ENCODE measurements at places on chromosomes 6 and 20.

GRCh38 chr6:156857573-156857972, 80.4 kb downstream of the ARID1B start:
- DNase-seq, result no peak

DNA sequence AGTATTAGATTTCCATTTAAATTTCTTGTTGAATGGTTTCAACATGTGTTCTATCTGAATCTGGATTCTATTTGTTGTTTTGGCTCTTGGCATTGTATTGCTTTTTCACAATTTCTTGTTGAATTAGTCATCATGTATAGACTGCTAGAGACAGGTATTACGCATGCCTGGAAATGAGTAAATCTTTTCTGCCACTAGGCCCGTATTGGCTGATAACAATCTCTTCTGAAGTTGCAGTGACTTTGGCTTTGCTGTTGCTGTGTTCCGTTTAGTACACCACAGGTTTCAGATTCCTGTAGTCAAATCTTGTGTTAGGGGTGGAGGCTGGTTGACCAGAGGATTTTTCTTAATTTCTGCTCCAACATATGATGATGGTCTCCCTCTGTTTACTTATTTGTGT, 1339.4 kb downstream of the GRIK2 start:
- no peak for DNase-seq

DNA sequence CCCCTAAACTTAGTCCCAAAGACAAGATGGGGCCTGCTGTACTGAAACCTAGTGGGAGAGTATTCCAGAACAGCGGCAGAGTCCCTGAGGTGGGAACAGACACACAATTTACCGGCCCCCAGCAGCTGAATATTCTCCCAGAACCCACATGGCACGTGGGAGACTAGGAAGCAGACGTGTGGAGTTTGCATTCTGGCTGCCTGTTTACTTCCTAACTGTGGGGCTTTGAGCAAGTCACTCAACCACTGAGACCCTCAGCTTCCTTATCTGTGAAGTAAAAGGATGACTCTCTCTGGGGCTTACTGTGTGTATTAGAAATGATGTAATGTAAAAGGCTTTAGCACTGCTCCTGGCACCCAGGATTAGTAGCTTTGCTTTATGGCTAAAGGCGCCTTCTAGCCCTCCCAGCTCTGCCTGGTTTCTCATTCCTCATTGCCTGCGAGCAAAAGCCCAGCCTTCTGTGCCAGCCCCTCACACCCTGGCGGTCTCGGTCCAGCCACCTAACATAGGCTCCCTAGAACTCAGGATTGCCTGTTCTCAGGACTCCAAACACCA, 353.1 kb downstream of the CDC5L start:
- DNase-seq, result no peak

GRCh38 chr6:132643547-132643946, 15.4 kb downstream of the TAAR1 start:
- DNase-seq, result no peak

DNA sequence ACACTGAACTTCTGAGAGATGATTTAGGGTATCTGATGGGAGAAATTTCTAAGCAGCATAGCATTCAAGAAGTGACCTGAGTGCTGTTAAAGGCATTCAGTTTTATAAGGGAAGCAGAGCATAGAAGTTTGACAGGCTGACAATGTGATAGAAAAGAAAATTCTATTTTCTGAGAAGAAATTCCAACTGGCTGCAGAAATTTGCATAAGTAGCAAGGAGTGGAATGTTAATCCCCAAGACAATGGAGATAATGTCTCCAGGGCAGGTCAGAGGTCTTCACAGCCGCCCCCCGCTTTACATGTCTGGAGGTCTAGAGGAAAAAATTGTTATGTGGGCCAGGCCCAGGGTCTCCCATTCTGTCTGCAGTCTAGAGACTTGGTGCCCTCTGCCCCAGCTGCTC, 1361.8 kb upstream of the EYS start:
- no peak for DNase-seq

DNA sequence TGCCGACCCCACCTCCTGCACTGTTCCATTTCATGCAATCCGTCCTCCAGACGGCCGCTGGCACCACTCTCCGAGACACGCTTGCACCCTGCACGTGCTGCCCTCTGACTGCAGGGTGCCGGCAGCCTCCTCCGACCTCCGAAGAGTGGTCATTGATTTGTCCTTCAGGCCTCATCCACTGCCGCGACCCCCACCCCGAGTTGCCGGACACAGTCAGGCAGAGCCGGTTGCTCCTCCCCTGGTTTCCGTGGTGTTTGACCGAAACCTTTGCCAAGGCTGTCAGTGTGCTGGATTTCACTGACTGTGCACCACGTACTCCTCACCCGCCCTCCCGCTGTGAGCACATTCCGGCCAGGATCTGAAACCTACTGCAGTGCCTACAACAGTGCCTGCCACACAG, 156.4 kb upstream of the PDE10A start:
- DNase-seq, result no peak

DNA sequence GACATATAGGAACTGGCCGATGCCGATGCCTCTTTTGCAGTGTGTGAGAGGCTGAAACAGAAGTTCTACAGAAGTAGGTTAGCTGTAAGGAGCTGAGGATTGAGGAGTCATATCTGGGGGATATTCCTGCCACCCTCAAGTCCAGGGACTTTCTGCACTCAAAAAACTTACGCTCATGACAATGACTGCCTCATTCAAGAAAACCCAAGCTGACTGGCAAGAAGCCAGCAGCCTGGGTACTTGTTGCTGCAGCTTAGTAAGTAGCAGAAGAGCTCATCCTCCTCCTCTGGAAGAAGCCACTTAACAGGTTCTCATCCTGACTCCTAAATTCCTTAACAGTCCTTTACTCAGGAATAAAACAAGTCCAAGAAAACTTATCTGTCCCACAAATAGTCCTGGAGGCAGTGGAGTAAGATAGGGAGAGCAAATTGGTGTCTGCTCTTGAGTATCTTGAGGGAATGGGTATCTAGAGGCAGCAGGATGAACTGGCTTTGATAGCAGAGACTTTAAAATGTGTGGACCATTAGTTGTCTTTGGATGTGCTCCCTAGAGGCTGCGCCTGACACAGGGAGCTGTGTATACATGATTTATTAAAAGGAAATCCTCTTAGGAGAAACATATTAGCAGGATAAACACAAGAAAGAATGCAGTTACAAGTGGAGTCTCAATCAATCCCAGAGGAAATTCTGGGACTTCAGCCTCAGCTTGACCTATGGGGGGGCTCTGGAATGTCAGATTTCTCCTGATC, 7.4 kb downstream of the CALHM5 start:
- no peak for DNase-seq
